H1 (cell line): ENCODE measurements at places on chromosomes 4 and X.

GRCh38 chrX:119230850-119231249 lies 5.2 kb upstream of the PGRMC1 start:
- H3K27me3 ChIP-seq = no peaks in the 10 kb centered on the region
- H3K27ac ChIP-seq = no peak overlapping the region
- DNase-seq = no peak
- H3K36me3 ChIP-seq = no peaks in the 10 kb centered on the region
- H3K4me3 ChIP-seq = no peak overlapping the region

DNA sequence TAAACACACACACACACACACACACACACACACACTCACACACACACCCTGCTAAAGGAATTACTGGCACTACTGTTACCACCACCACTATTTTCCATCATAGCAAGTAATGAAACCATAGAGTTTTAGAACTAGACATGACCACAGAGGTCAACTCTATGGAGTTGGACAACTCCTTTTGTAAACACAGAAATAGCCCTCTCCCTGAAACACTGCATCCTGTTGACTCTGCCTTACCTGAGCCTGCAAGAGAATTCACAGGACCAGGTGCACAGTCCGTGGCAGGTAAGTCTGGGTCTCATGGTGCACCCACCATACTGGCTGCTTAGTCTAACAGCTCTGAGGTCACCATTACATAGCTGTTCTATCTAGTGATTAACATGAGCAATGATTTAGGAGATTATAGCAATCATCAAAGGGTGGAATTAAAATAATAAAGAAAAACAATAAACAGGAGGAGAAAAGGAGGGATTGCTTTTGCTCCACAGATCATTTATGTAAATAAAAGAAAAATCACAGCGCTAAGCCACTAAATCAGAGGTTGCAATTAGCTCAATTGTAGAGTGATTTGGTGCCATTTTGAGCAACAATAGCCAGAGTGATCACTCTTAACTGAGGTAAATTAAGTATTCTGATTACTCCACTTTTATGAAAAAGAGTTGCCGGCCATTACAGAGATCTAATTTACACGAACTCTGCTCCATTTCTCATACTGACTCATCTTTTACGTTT lies 340.0 kb upstream of the RASGEF1B start:
- H3K36me3 ChIP-seq = no peaks in the 10 kb centered on the region
- no peaks in the 10 kb centered on the region for H3K4me1 ChIP-seq
- no peak for DNase-seq
- no peaks in the 10 kb centered on the region for H3K27me3 ChIP-seq
- H3K27ac ChIP-seq = no peak overlapping the region

GRCh38 chrX:82658492-82658891 lies 849.6 kb upstream of the POU3F4 start:
- H3K4me3 ChIP-seq = no peak overlapping the region
- no peak for DNase-seq
- no peak overlapping the region for H3K27ac ChIP-seq

GRCh38 chr4:141132072-141132708 lies 1.1 kb downstream of the RNF150 start:
- peaks cover 16% of the 10 kb centered on the region for H3K27me3 ChIP-seq
- H3K4me1 ChIP-seq = peaks cover 4% of the 10 kb centered on the region
- peak overlapping the region; percentile 87 for H3K4me3 ChIP-seq
- no peak overlapping the region for H3K27ac ChIP-seq
- DNase-seq = no peak
- H3K36me3 ChIP-seq = no peaks in the 10 kb centered on the region

DNA sequence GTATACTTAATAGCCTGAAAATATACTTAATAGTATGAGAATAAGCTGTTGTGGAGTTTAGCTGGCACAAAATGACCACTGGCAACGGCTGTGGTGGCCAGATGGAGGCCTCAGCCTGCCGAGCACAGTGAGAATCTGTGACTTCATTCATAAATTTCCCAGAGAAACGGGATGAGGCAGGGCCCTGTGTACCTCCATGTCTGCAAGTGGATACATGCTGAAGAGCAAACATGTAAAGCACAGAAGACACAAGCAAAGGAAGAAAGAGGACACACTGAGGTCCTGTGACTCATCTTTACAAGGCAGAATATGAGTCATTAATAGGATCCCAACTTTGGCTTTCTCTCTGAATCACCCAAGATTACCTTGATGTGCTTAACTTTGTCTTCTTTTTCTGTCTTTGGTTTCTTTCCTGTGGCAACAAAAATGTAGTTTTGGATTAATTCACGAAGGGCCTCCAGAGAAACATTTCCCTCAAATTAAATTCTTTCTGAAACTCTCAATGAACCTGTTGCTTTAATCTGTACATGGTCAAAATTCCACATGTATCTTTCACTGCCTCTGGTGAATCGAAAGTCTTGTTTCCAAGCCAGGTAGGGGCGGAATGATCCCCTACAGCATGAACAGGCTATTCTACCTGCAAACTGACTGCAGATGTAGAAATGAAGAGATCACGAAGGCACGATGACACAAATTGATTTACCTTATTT lies 56.4 kb downstream of the IRF2 start:
- no peak overlapping the region for H3K27ac ChIP-seq
- no peaks in the 10 kb centered on the region for H3K27me3 ChIP-seq
- no peaks in the 10 kb centered on the region for H3K4me1 ChIP-seq
- no peak for DNase-seq
- no peak overlapping the region for H3K4me3 ChIP-seq

- H3K4me1 ChIP-seq = no peaks in the 10 kb centered on the region
- DNase-seq = no peak
- no peak overlapping the region for H3K4me3 ChIP-seq
These were observed 6.8 kb downstream of the PLP2 start for GRCh38 chrX:49178537-49178936.
